Lower lobe of right lung (tissue), 2 donors: ENCODE measurements at places on chromosomes 4 and X. TPM values are rescaled to one million over a fixed set of nuclear protein-coding genes. Genes with fewer than 3 reads are reported as not detected.

DNA sequence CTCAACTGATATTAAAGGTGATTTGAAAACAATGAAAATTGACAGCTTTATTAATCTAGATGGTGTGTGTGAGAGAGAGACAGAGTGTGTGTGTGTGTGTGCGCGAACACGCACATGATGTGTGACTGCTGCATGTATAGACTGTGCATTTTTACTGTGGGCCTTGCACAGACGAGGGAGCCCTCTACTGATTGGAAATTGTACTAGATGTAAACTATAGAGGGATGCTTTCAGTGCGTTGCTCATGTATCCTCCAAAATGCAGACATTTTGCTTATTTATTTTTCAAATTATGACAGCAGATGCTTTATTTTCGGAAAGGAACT is 168.4 kb upstream of the GK2 start:
- no peak for DNase-seq
- no peaks in the 10 kb centered on the region for H3K4me1 ChIP-seq
- H3K27ac ChIP-seq, result no peak overlapping the region
- no peaks in the 10 kb centered on the region for H3K36me3 ChIP-seq

GRCh38 chr4:141430686-141431085 is 205.7 kb upstream of the IL15 start:
- H3K27me3 ChIP-seq, result no peaks in the 10 kb centered on the region
- no peaks in the 10 kb centered on the region for H3K36me3 ChIP-seq
- no peak for DNase-seq
- H3K27ac ChIP-seq, result no peak overlapping the region
- H3K4me1 ChIP-seq, result no peaks in the 10 kb centered on the region
- no peak overlapping the region for H3K4me3 ChIP-seq

GRCh38 chr4:119053997-119054396 is 81.6 kb upstream of the MYOZ2 start:
- H3K4me1 ChIP-seq, result no peaks in the 10 kb centered on the region
- no peak overlapping the region for H3K27ac ChIP-seq
- DNase-seq, result no peak
- H3K27me3 ChIP-seq, result no peaks in the 10 kb centered on the region
- no peak overlapping the region for H3K4me3 ChIP-seq

- H3K4me1 ChIP-seq, result no peaks in the 10 kb centered on the region
- H3K4me3 ChIP-seq, result no peak overlapping the region
- no peak overlapping the region for H3K27ac ChIP-seq
- H3K27me3 ChIP-seq, result no peaks in the 10 kb centered on the region
- H3K36me3 ChIP-seq, result no peaks in the 10 kb centered on the region
Observed at GRCh38 chrX:146238173-146238572, 420.5 kb downstream of the SLITRK2 start.

- no peaks in the 10 kb centered on the region for H3K4me1 ChIP-seq
- no peak for DNase-seq
Observed at GRCh38 chrX:147962476-147962875, 18.7 kb upstream of the FMR1NB start.

MAGEC3 gene
- total RNA-seq, result not detected

NALF2 gene
- 0.12 TPM for total RNA-seq

ADRA2C gene
- 2.5 TPM for total RNA-seq

GASK1B gene
- 22.7 TPM for total RNA-seq
